Naive thymus-derived CD8-positive, alpha-beta T cell (primary cell): ENCODE measurements at places on chromosomes 5 and 9.

- DNase-seq = no peak
Observed at GRCh38 chr5:14250748-14251701, 107.9 kb downstream of the TRIO start.

DNA sequence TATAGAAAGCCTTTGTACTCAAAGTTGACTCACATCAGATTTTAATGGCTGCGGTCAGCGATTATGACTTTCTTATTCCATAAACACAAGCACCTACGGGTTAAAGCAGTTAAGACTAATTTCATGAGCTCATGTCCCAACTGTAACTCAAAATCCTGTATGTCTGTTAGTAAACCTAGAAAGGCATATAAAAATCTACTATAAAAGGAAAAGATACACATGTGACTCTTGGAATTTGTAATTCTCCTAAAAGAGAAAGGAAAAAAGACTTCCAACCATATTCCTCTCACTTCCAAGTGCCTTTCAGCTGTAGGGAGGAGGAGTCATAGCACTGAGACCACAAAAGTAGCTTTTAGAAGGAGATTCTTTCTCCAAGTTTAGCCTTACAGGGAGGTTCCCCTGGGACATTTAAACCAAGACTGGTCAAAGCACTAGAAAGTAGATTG lies 129.1 kb downstream of the EBF1 start:
- no peak for DNase-seq

- DNase-seq = no peak
Observed at GRCh38 chr9:126861707-126862103, 1.3 kb downstream of the ZBTB34 start.

- DNase-seq = no peak
Observed at GRCh38 chr5:135208903-135209721, 175.1 kb upstream of the PITX1 start.

GRCh38 chr9:137305060-137305797 lies 3.2 kb upstream of the NRARP start:
- DNase-seq = peak; percentile 44
